ENCODE measurements at places on chromosomes 2 and 18. TPM values are rescaled to one million over a fixed set of nuclear protein-coding genes. Genes with fewer than 3 reads are reported as not detected.

DNA sequence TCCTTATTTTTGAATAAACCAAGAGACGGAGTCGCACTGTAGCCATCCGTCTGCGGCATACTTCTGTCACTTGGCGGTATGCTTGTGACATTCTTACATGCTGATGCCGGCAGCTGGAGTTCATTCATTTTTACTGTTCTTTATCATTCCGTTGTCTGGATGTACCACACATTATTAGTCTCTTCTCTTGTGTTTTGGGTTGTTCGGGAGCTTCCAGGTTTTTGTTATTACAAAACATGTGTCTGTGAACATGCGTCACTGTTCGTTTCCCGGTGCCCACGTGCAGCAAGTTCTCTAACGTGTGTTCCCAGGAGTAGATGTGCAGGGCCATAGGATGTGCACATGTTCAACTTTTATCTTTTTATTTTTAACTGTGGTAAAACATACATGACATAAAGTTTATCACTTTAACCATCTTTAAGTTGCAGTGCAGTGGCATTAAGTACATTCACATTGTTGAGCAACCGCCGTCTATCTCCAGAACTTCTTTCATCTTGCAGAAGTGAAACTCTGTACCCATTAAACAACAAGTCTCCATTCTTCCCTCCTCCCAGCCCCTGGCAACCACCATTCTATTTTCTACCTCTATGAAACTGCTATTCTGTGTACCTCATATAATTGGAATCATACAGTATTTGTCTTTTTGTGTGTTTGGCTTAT is 40.1 kb downstream of the MTCL1 start:
- DNase-seq, result no peak

The NOSTRIN gene
- 70.0 TPM for total RNA-seq

GRCh38 chr2:55585451-55586080 is 31.9 kb downstream of the PPP4R3B start:
- no peak for DNase-seq

GRCh38 chr2:160891353-160891740 is 268.9 kb upstream of the TANK start:
- DNase-seq, result no peak

The RGPD4 gene
- total RNA-seq, result 0.23 TPM

The ANTXR1 gene
- total RNA-seq, result 81.2 TPM

GRCh38 chr2:165902934-165903333 is 50.6 kb downstream of the TTC21B start:
- DNase-seq, result no peak

The COL5A2 gene
- total RNA-seq, result 29.8 TPM

The FRZB gene
- total RNA-seq, result 14.0 TPM

- no peak for DNase-seq
Measured at GRCh38 chr2:240294514-240294913, 140.9 kb upstream of the GPC1 start.

DNA sequence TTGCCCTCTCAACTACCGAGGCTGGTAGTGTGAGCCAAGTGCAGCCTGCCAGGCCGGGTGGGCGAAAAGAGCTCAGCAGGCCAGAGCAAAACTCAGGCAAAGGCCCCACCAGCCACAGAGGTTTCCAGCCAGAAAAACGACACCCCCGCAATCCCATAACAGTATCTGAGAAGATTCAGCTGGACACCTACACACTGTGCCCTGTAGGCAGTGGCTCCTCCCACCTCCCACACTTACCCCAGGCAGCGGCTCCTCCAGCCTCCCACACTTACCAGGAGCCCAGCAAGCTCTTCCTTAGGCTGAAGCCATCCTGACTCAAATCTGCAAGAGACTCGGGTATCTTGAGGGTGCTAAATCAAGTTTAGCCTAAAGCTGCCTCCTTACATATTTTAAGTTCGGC is 15.6 kb upstream of the TMEM18 start:
- no peak for DNase-seq

The SALL3 gene
- total RNA-seq, result not detected

GRCh38 chr2:190574169-190574568 is 39.6 kb upstream of the NEMP2 start:
- no peak for DNase-seq

DNA sequence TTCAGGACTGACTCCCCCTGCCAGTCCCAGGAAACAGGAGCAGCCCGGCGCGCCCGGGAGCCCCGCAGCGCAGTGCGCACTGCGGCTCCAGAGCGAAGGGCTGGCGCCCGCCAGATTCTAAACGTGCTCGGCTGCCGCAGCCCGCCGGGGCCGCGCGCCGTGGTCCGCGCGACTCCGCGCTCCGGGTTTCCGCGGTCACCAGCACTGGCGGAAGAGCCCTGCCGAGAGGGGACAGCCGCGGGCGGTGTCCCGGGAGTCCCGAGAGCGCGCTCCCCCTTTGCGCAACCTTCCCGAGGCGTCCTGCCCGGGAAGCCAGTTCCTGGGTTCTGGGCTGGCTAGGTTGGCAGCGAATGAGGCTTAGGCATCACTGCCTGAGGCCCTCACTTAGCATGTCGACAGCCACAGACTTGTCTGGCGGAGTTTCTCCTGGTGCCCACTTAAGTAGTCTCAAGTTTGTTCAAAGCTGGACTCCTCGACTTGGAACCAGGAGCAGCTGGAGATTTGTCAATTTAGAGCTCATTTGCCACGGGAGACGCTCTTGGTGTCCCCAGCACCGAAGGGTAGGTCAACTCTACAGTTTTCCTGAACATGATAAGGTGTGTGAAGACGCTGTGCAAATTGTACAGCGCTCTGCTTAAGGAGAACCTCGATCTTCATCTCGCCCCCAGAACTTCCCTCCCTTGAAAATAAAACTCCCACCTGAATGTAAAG is 1.5 kb upstream of the VSNL1 start:
- DNase-seq, result peak; percentile 85

DNA sequence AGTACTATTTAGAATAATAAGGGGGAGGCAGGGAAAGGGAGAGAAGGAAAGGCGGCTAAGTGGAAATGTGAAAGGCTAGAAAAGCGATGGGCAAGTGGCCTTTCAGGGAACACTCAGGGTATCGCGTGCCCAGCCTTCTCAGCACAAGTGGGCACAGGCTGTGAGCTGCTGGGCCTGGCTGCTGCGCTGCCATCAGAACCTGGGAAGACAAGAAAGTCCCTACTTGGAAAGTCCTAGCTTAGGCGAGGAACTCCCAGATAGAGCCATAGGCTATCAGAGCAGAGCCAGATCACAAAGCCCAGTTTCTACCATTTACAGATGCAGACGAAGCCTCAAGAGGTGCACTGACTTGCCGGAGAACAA is 9.8 kb upstream of the FZD7 start:
- peak; percentile 78 for DNase-seq

DNA sequence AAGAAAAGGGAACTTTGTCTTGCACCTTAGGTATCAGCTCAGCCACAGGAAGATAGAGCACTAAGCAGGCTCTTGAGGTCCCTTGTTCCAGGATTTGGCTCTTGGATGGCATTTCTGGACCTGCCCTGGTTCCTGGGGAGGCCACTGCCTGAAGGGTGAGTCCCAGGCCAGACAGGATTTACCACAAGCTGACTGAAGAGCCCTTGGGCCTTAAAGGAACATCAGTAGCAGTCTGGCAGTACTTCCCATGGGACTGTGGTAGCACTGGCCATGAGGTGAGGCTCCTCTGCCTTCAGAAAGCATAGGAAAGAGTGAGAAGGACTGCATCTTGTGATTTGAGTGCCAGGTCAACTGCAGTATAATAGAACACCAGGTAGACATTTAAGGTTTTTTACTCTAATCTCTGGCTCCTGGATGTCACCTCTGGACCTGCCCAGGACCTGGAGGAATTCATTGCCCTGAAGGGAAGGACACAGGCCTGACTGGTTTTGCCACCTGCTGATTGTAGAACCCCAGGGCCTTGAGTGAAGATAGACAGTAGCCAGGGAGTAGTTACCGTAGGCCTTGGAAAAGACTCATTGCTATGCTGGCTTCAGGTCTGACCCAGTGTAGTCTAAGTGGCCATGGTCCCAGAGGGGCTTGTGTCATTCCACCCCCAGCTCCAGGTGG is 154.4 kb upstream of the CREB1 start:
- DNase-seq, result no peak

The ADD2 gene
- 1.4 TPM for total RNA-seq

DNA sequence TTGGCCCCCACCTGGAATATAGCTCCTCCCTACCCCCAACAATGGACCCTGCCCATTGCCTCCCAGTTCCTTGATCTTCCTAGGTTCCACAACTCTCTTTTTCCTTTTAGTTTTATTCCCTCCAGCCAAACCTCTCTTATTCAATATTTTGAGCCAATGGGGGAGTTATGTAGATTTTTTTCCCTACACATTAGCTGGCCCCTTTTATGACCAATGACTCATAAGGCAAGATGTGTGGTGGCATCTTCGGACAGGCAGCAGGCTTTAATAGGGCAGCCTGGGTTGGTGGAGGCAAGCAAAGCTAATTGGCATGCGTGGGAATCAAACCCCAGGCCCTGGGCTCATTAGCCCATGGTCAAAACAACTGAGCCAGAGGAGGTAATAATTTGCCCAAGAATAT is 9.2 kb downstream of the GRP start:
- no peak for DNase-seq

The REG3A gene
- total RNA-seq, result not detected

DNA sequence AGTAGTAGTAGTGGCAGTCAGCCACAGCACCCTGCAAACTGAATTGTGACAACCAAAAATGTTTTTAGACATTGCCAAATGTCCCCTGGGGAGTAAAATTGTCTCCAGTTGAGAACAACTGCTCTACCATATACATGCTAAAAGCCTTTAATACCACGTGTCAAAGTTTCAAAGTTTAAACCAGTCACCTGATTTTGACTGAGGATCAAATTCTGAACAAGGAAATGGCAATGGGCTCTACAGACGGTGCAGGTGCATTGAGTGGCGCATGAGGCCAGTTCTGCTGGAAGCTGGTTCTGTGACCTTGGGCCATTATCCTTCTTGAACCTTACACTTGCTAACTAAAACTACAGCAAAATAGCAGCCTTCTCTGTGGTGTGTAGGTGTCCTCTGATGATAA is 85.0 kb downstream of the LIPG start:
- DNase-seq, result no peak

The ARHGEF33 gene
- total RNA-seq, result 1.3 TPM

- DNase-seq, result no peak
Measured at GRCh38 chr2:167406558-167406957, 518.3 kb downstream of the XIRP2 start.

DNA sequence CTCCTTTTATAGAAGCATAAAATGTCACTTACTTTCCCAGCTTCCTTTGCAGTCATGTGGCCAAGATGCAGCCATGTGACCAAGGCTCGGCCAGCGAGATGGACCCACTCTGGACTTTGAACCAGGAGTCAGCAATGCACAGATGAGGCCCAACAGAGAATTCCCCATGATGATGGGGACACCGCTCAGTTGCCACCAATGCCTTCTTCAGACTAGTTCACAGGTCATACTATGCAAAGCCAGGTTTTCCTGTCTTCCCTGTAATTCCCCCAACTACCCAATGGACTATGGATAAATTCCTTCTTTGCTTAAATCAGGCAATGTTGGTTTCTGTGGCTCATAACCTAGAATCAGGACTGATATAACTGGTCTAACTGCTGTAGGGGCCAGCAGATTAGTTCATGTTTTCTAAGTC is 22.5 kb upstream of the REL start:
- no peak for DNase-seq

The MARCO gene
- 165 TPM for total RNA-seq

The HDHD2 gene
- 38.2 TPM for total RNA-seq

DNA sequence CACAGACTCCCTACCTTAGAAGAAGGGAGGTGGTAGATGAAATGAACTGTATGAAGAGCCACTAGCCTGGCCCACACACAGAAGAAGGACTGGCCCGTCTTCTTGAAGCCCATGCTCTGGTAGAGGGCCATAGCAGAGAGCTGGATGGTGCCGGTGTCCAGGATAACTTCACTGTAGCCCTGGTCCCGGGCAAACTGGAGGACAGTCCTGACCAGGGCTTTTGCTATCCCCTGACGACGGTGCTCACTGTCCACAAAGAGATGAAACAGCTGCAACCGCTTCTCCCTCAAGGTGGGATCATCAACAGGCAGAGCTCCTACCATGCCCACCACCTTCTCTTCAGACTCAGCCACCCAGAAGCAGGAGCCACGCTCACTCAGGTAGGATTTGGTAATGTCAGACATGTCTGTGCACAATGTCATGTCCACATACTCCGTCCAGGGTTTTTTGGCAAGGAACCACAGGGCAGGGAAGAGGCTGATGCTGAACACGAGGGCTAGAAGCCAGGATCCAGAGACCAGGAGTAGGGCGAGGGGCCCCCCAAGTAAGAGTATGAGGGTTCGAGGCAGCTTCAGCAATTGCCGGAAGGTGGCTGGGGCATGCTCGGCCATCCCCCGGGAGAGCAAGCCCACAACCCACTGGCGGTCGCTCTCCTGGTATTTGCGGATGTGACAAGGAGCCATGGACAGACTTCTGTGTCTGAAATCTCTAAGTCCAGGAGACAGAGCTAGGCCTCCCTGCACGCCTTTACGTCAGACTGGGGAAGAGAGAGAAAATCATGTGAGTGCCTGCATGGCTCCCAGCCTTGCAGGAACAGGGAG is 1.1 kb downstream of the NAT8 start:
- no peak for DNase-seq

DNA sequence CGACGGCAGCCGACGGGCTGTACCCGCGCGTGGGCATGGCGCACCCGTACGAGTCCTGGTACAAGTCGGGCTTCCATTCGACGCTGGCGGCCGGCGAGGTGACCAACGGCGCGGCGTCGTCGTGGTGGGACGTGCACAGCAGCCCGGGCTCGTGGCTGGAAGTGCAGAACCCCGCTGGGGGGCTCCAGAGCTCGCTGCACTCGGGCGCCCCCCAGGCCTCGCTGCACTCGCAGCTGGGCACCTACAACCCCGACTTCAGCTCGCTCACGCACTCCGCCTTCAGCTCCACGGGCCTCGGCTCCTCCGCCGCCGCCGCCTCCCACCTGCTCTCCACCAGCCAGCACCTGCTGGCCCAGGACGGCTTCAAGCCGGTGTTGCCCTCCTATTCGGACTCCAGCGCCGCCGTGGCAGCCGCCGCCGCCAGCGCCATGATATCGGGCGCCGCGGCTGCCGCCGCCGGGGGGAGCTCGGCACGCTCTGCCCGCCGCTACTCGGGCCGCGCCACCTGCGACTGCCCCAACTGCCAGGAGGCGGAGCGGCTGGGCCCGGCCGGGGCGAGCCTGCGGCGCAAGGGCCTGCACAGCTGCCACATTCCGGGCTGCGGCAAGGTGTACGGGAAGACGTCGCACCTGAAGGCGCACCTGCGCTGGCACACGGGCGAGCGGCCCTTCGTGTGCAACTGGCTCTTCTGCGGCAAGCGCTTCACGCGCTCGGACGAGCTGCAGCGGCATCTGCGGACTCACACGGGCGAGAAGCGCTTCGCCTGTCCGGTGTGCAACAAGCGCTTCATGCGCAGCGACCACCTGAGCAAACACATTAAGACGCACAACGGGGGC is 2.0 kb downstream of the SP9 start:
- DNase-seq, result peak; percentile 73

DNA sequence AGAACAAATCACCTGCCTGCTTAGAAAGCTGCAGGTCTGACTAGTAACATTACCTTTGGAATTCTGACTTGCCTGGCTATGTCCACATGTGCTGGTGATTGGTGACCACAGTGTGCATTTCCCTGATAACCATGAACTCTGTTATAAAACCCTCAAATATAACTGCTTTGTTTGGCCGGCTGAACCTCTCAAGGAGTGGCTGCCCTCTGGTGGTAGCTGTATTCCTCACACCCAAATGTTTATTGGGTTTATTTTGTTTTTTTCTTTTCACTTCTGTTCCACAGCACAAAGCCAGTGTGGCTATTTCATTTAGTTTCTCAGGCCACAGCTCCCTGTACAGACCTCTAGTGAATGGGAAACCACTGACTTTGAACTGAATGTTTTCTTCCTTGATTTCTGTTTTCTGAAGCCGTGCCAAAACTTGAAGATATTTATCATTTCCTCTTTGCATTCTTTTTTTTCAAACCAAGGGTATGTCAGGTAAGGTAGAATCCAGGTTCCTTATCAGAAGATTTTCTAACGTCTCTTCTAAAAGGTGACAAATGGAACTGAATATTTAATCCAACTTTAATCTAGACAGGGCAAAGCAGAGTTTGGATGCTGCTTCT is 549.0 kb upstream of the VRK2 start:
- DNase-seq, result no peak
